Activated CD4-positive, CD25-positive, alpha-beta regulatory T cell (primary cell): ENCODE measurements at places on chromosomes 2 and 18.

GRCh38 chr2:106960683-106961161, 74.8 kb upstream of the ST6GAL2 start:
- DNase-seq = no peak

- DNase-seq = no peak
Measured at GRCh38 chr2:239236043-239236807, 164.6 kb downstream of the HDAC4 start.

DNA sequence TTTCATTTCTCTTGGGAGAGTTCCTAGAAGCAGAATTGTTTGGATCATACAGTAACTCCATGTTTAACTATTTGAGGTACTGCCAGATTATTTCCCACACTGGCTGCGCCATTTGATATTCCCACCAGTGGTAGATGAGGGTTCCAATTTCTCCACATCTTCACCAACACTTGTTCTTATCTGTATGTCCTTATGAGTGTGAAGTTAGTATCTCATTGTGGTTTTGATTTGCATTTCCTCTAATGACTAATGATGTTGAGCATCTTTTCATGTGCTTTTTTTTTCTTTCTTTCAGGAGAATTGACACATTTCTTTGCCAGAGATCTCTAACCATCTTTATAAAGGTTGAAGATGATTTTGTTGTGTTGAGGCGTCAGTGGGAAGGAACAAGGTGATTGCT, 4.1 kb upstream of the MGAT5 start:
- DNase-seq = no peak

DNA sequence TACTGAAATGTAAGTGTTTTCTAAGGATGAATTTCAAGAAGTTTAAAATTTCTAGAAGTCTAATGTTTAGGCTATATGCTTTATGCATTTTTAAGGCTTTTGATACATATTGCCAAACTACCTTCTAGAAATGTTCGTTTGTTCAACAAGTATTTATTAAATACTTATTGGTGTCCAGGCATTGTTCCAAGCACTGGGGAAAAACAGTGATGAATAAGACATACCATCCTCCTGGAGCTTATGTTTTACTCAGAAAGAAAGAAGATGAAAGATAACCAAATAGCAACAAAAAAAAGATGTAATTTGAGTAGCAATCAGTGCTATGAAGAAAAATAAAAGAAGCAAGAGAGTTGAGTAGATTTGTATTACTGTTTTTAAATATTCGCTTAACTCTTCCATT, 692.9 kb downstream of the SLC4A3 start:
- no peak for DNase-seq

DNA sequence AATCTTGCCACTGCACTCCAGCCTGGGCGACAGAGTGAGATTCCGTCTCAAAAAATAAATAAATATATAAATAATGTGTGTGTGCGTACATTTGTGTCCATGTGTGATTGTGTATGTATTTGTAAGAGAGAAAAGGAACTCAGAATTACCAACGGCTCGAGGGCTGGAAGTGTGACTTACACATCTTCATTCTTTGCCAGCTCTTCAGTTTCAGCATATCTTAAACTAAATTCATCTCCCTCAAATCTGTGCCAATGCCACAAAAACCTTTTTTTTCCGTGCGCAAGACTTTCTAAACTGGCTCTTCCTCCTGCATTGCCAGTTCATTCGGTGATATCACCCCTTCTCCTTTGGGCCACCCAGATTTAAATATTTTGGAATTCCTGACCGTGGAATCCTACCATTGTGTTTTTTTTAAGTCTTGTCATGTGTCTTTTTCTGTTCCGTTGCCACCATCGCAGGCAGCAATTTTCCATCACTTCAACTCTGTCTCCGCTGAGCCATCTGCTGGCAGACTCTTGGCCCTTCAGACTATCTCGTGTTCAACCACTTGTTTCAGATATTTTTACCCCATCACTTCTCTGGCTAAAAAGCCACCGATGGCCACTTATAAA, 77.0 kb upstream of the ZNF532 start:
- DNase-seq = no peak

- no peak for DNase-seq
Measured at GRCh38 chr2:108215794-108216211, 24.0 kb upstream of the SULT1C3 start.

- DNase-seq = no peak
Measured at GRCh38 chr2:171726847-171727450, 39.7 kb downstream of the DYNC1I2 start.

DNA sequence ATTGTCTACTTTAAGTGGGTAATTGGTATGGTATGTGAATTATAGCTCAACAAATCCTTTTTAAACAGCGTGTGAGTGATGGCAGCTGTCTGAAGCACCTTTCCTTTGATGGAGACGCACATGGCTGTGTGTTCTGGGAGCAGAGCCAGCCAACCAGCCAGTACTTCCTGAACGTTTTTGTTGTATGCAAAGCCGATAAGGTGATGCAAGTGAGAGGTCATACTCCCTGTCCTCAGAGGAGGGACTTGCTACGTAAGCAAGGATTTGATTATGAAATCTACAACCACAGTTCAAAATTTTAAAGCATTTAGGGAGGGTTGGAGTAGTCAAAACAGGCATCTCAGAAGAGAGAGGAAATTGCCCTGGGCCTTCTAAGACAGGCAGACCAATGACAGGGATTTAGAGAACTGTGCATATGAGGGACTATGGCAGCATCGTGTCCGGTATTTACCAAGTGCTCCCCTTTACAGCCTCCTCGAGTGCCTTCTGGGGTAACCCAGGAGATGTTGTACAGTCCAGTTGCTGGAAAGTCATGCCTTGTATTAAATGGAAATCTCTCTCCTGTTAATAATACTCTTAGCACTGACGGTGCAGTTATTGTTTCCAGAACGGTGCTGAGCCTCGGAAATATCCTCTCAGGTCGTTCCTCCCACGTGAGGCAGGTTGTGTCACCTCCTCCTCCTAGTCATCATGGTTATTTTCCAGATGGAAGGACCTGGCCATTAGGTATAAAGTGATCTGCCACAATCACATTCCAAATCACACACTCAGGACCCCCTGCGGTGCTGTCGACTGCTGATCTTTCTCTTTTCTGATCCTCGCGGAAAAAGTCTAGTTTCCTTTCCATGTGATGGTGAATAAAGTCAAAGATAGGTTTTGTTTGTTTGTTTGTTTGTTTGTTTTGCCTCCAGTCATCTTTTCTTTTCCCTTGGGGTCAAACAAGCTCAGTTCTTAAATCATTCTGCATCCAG, 28.4 kb downstream of the ARHGEF4 start:
- DNase-seq = no peak

GRCh38 chr2:233455491-233455890, 101.2 kb downstream of the DGKD start:
- DNase-seq = no peak

DNA sequence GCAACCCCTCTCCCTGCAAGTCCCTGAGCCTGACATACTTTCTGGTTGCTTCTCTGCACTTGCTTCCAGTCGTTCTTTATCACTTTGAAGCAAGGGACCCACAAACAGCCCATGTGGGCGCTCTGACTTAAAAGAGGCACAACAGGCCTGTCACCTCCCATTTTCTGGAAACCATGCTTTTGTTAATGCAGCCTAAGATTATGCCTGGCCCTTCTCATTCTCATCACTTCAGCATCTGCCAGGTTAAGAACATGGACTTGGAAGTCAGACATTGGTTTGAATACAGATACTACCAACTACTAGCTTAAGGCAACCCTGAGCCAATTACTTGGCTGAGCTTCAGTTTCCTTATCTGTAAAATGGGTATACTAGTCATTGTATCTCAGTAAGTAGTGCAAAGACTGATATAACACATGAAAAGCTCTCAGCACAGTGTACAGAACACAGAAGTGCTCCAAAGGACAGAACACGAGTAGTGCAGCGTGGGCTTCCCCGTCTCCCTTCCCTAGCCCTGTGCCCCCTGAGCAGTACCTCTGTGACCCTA, 141.4 kb downstream of the TNS1 start:
- DNase-seq = no peak

GRCh38 chr2:218777276-218777990, 4.5 kb upstream of the CYP27A1 start:
- no peak for DNase-seq

GRCh38 chr18:58866066-58866772, 1.5 kb downstream of the ZNF532 start:
- DNase-seq = no peak

DNA sequence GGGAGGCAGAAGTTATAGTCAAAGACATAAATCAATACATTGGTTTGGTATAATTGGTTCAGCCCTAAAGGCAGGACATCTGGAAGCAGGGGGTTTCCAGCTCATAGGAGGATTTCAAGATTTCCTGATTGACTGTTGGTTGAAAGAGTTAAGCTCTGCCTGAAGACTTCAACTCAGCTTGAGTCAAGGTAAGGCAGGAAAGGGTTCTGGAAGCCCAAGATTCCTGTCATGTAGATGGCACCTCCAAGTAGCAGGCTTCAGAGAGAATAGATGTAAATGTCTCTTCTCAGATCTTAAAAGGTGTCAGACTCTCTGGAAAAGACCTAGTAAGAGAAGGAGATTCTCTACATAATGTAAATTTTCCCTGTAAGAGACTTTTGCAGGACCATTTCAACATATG, 335.3 kb downstream of the RIT2 start:
- DNase-seq = no peak

- DNase-seq = no peak
Measured at GRCh38 chr2:69631402-69631801, 12.1 kb downstream of the AAK1 start.

- no peak for DNase-seq
Measured at GRCh38 chr2:156191527-156191926, 141.0 kb downstream of the NR4A2 start.

DNA sequence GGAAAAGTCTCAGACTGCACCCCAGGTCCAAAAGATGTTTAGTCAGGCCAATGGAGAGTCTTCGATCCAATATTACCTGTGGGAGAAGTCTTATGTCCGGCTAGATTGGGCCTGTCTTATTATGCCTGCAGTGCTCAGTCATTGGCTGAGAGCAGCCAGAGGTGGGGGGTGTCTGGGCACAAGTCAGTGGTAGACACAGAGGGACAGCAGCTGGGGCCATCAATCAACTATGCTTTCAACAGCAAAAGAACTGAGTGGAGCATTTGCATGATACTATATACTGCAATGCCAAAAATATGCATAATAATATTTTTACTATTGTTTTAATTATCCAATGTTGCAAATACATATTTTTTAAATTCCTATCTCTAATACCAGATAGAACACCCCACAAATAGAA, 298.6 kb upstream of the CDH20 start:
- DNase-seq = no peak

- no peak for DNase-seq
Measured at GRCh38 chr18:36127836-36128529, 1.2 kb downstream of the SLC39A6 start.

DNA sequence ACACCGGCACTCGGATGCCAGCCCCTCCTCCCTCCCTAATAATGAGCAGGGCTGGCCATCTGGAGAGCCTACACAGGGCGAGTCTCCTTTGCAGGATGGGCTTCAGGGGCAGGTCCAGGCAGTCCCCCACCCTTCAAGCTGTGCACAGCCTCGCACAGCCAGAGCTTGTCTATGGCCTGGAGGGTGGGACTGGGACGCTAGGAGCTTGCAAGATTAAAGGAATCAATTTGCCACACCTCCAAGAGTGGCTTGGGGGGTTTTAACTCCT, 43.9 kb upstream of the OTOF start:
- no peak for DNase-seq

DNA sequence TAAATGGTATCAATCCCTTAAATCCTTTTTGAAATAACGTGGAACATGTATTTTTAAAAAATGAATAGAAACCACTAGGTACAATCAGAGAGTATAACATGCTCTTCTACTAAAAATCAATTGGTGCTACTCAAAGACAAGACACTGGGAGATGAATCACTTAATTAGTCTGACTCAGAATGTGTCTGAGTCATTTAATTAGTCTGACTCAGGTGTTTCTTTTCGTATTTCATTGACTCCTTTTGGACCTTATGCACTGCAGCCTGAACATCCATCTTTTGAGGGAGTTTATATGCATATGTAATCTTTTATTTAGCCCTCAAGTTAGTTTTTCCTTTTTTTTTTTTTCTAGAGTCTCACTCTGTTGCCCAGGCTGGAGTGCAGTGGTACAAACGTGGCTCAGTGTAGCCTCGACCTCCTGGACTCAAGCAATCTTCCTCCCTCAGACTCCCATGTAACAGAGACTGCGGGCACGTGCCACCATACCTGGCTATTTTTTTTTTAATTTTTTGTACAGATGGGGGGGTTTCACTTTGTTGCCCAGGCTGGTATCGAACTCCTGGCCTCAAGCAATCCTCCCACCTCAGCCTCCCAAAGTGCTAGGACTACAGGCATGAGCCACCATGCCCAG, 26.5 kb downstream of the PPP4R3B start:
- DNase-seq = no peak

- no peak for DNase-seq
Measured at GRCh38 chr2:198016243-198016642, 211.8 kb downstream of the PLCL1 start.

GRCh38 chr2:39483534-39483933, 46.4 kb upstream of the MAP4K3 start:
- DNase-seq = no peak

DNA sequence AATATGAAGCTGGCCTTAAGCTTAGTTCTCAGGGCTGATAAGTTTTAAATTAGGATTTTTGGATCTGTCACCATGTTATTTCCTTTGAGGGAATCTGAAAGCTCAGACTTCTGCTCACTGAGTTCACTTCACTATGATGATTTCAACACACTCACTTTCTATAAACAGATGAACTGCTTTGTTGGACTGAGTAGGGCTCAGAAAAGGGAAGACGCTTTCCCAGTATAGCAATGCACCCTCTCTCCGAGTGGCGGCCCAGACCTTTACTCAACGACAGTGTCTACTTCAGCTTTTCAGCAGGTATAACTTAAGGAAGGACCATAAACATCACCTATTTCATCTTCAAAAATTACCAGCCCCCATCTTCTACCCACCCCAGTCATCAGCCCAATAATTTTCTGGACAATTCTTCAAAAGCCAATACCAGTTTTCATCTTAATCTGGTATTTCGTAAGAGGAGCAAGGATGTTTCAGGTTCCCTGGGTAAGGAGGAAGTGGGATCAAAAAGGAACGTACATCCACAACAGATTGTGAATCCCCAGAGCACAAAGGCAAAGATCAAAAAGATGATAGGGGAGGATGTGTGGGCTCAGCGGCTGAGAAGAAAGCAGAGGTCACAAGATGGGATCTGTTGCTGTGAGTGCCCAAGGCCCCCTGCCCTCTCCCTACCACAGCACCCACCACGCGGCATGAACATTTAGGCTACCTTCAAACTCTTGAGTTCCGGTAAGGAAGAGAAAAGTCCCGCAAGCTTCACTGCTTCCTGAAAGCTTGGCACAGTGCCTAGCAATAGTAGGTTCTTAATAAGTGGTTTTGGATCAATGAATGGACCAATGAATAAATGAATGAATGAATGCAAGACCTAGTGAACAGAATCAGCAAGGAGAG, 41.9 kb downstream of the LPIN2 start:
- no peak for DNase-seq

- no peak for DNase-seq
Measured at GRCh38 chr2:75123876-75124275, 75.4 kb downstream of the TACR1 start.

DNA sequence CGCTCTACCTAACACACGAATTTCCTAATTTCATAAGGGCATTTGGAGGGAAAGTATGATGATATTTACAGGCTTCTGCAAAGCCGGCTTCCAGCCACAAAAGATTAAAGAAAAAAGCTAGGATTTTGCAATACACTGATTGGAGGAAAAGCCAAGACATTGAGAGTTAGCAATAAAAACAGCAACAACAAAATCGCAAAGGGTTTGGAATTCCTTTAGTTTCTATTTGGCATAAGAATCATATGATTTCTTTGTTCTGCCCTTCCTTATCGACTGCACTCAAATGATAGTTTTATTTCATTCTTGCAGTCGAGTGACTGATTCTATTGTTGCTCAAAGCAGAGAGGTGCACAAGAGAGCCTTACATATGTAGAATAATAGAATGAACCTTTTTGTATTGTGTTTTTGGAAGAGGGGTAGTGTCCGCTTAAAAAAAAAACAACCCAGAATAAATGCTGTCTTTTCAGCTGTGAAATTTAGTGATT, 3.9 kb upstream of the ZNF532 start:
- no peak for DNase-seq
